ENCODE measurements at places on chromosomes 7 and 10.

DNA sequence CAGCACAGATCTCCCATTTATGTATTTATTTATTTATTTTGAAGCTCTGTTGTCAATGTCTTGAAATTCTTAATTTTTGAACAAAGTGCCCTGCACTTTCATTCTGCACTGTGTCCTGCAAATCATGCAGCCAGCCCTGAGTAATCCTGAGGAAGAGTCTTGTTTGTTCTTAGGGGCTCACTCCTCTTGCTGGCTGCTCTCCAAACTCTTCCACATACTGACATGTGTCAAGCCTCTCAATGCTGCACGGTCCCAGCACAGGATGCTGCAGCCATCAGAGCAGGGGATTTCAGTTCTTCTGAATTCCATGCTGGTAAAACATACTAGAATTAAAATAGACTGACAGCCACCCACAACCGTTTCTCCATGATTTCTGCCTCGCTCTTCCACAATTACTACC lies 207.2 kb downstream of the PARD3 start:
- no peak for DNase-seq

GRCh38 chr7:42274053-42274452 lies 37.0 kb upstream of the GLI3 start:
- no peak for DNase-seq

DNA sequence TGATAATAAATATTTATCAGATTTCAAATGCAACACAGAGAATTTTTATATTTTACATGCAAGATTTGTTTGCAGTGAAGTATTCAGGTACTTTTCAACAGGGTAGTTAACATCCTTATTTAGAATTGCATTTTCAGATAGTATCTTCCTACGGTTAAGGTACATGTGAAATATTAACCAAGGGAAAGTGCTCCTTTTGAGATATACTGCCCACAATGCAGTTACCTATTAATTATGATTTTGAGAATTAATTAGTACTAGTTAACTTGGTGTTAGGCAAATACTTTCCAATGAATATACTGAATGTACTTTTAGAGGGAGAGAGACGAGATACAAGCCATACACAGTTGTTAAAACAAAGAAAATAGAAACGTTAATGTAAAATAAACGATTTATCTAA lies 206.2 kb upstream of the YAE1 start:
- DNase-seq = no peak

- DNase-seq = no peak
Observed at GRCh38 chr7:157587051-157587804, 250.4 kb downstream of the DNAJB6 start.

GRCh38 chr7:117931314-117931713 lies 58.1 kb upstream of the CTTNBP2 start:
- DNase-seq = no peak

GRCh38 chr10:79248341-79249185 lies 98.7 kb upstream of the PPIF start:
- no peak for DNase-seq

DNA sequence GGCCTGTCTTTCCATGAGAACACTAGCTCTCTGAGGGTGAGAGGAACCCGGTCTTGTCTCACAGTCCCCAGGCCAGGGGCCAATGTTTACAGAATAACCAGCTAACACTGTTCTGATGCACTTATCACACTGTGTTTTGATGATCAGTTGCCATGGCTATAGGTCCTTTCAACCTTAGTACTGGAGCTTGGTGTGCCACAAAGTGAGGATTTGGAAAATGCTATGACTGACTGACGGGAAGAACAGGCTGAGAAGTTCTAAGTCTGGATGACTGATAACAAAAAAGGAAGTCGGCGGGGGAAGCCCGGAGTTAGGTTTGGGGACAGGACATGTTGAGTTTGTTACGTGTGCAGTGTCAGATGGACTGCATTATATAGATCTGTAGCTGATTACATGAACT lies 141.8 kb downstream of the CTTNBP2 start:
- no peak for DNase-seq

DNA sequence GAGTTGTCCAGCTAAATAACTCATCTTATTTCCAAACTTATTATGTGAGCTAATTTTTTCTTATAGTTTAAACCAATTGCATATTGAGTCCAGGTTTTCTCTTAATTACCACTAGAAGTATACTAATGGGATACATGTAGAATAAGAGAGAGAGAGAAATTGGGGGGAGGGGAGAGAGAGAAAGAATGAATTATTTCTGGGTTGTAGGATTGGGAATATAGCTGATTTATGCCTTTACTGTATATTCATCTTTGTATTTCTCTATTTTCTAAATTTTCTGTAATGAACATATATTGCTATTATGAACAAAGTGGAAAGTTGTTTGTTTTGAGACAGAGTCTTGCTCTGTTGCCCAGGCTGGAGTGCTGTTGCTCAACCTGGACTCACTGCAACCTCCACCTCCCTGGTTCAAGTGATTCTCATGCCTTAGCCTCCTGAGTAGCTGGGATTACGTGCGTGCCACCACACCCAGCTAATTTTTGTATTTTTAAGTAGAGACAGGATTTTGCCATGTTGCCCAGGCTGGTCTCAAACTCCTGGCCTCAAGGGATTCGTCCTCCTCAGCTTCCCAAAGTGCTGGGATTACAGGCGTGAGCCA lies 26.1 kb upstream of the ITGB1 start:
- DNase-seq = no peak

DNA sequence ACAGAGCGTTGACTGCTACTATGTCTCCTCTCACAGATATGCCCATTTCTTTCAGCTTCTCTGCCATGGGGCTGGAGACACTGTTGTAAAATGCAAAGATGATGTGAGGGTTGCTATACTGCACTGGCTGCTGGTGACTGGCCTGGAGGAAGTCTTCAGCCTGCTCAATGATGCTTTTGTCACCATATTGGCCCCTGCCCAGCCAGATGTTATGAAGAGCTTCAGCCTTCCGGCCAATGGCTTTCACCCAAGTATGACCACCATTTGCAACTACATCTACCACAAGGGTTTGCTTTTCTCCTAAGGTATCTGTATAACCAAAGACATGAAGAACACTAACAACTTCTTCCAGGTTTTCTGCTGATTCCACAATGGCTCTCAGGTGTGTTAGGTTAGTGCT lies 1.6 kb downstream of the C7orf25 start:
- DNase-seq = peak; percentile 72

DNA sequence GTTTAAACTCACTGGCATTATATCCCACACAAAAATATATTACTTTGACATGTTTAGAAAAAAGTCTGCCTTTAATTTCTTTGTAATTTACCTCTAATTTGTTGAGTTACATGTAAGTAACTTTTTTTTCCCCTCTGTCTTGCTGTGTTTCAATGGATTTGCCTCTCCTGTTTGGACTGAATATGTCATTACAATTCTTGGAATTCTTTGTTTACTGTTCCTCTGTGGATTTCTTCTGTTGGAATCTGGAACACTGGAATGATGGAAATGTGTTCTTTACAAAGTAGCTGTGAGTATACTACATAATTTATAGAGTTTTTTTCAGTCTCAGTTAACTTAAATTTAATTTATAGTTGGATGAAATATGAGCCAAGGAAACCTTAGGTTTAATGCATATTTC lies 30.4 kb downstream of the SEPTIN7 start:
- DNase-seq = no peak

- DNase-seq = no peak
Observed at GRCh38 chr10:79130846-79131245, 62.1 kb downstream of the ZMIZ1 start.

GRCh38 chr10:118918587-118918986 lies 110.9 kb upstream of the NANOS1 start:
- no peak for DNase-seq

DNA sequence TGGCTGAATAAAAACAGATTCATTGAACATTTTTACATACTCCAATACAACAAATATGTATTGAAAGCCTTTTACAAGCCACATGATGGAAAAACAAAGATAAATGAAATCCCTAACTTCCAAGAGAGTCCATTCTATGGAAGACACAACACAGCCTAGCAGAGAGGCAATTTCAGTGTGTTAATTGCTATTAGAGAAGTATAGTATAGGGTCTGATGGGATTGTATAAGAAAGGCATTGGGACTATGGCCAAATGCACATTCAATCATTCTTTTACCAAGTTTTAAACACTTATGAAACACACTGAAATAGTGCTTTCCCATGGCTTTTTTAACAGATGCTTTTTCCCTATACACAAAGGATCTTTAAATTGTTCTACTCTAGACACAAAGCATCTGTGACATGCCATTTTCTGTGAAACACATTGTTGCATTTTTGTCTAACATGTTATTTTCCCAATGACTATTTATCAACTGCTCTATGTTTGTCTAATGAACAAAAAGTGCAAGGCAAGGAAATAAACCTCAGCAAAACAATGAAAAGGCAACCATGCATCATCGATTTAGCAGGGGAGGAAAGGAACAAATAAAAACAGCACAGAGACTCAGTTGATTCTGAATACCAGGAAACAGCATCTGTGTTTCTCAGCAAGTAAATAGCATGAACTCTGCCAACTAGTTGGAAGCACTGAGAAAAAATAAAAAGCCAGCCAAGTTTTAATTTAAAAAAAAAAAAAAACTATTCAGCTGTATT lies 42.4 kb upstream of the PHYHIPL start:
- no peak for DNase-seq

DNA sequence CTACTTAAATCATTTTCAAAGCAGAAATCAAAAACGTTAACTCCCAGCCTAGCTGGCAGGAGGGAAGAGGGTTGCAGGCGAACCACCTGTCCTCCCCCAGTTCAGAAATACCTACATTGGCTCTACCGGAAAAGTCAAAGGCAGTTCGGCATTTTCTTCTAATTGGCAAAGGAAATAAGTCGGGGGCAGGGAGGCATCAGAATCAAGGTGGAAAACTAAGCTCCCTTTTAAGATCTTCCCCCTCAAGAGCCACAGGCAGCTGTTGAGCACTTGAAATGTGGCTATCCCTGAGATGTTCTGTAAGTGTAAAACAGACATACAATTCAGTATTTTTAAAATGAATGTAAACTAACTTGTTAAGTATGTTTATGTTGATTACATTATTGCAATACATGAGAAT lies 957 bp upstream of the ELMO1 start:
- no peak for DNase-seq

- DNase-seq = no peak
Observed at GRCh38 chr10:131089150-131089549, 222.4 kb downstream of the TCERG1L start.

DNA sequence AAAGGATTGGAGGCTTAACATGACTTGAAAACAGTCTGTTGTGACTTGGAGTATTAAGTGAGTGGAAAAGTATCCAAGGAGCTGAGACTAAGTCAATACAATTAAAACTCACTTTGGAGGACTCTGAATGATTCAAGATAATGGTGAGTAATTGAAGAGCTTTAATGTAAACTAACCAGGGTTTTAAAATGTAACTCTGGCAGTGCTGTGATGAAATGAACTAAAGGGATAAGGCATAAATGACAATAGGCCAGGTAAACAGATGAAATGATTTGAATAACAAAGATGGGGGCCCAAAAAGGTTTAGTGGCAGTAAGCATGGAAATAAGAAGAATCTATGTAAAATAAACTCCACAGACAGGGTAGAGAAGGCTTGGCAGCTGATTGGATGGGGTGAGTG lies 316.5 kb upstream of the CACNA2D1 start:
- DNase-seq = no peak

- no peak for DNase-seq
Observed at GRCh38 chr10:45151467-45152214, 150.9 kb downstream of the ZNF22 start.

- DNase-seq = no peak
Observed at GRCh38 chr7:40135317-40135610, 459 bp downstream of the SUGCT start.

- peak; percentile 85 for DNase-seq
Observed at GRCh38 chr10:132464256-132465192, 67.5 kb downstream of the PWWP2B start.

- peak; percentile 53 for DNase-seq
Observed at GRCh38 chr10:110746254-110746826, 102.2 kb downstream of the RBM20 start.

- no peak for DNase-seq
Observed at GRCh38 chr7:78130446-78131215, 332.1 kb downstream of the PHTF2 start.

- DNase-seq = no peak
Observed at GRCh38 chr10:92868036-92868435, 19.7 kb downstream of the EXOC6 start.

GRCh38 chr7:116575853-116576252 lies 51.0 kb downstream of the CAV1 start:
- no peak for DNase-seq

DNA sequence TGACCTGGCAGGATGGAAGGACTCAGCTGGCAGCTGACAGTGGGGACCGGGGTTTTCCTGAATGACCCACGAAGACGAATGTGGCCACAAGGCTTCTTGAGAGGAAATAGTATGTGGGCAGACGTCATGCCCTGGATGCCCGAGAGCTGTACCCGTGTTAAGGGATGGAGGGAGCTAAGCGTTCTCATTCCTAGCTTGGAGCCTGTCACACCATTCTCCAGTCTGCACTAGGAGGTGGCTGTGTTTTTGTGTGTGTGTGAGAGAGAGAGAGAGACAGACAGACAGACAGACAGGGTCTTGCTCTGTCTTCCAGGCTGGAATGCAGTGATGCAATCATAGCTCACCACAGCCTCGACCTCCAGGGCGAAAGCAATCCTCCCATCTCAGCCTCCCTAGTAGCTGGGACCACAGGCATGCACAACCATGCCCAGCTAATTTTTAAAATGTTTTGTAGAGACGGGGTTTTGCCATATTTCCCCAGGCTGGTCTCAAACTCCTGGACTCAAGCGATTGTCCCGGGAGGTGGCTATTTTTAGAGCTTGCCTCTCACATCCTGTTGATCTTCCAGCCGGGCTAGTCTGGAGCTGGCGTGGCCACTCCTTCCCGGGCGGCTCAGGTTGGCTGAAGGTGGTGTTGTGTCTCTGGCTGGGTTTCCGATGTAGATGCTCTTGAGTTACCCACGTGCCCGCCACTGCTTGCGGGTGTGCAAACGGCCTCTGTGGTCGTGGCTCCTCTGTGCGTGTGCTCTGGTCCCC lies 2.1 kb downstream of the AMZ1 start:
- DNase-seq = no peak

- no peak for DNase-seq
Observed at GRCh38 chr7:45035893-45036292, 35.9 kb downstream of the CCM2 start.

DNA sequence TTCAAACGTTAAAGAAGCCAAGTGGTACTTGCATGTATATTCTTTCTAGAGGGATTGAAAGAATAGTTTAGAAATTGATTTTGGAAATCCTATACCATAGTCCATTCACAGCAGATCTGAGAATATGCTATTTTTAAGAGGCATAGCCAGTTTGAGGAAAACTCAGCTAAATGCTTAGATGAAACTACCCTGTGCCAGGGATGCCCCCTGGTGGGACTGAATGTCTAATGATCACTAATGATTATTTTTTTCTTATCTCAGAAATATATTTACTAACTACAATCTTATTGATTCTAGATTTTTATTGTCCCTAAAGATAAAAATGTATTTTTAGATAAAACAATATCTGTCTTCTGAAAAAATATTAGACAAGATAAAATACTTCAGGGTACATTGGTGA lies 844.9 kb upstream of the PHF14 start:
- DNase-seq = peak; percentile 54

GRCh38 chr10:85318809-85319807 lies 990.7 kb downstream of the CCSER2 start:
- DNase-seq = no peak
